H7 (cell line): ENCODE measurements at places on chromosomes 11 and 22. TPM values are rescaled to one million over a fixed set of nuclear protein-coding genes. Genes with fewer than 3 reads are reported as not detected.
A peak's percentile ranks its signal among the peaks of the same experiment; 100 is the strongest.

DNA sequence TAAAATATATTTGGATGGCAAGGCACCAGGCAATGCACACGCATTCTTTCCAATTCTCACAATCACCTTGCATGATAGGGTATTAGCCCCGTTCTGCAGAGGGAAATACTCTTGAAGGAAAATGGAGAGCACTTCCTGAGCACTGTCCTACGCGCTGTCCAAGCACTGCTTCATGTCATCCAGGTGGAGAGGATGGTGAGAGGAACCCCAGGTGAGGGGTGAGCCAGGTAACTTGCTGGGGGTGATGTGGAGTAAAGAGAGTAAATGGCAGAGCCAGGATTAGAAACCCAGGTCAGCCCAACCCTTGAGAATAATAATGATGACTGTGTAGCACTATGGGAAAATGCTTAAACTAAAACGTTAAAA is 711 bp upstream of the PACSIN2 start:
- DNase-seq = no peak

- DNase-seq = no peak
Observed at GRCh38 chr11:120589376-120589775, 77.8 kb downstream of the GRIK4 start.

- DNase-seq = no peak
Observed at GRCh38 chr22:46849101-46849500, 86.7 kb downstream of the TBC1D22A start.

DNA sequence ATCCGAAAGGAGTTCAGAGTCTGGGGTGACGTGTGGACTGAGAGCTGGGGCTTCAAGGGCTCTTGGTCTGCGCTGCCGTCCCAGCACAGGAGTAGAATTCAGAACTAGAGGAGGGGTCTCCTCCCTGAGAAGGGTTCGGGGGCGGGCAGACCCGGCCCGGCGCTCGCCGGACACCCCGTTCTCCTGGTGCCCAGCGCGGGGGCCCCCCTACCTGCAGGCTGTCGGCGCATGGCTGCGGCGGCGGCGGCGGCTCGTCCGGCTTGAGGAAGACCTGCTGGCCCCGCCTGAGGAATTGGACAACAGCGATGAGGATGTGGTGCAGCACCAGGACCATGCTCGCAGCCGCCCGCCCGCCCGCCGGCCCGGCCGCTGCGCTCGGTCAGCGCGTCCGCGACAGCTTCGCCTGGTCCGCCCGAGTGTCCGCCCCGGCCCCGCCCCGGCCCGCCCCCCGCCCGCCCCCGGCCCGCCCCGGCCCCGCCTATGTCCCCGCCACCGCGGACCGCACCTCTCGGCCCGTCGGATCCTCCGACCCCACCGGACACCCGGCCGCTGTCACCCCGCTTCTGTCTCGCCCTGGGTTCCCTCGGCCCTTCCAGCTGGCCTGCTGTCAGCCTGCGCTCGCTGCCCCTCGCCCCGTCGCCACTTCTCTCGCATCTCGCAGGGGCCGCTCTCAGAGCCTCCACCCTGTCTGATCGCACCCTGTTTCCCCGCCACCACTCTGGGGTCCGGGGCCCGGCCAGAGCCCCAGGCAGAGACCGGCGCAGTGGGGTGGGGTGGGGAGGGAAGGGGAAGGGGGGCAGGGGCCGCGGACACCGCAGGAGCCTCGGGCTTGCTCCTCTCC is 32.0 kb downstream of the PDE2A start:
- peak; percentile 95 for DNase-seq

- peak; percentile 64 for DNase-seq
Observed at GRCh38 chr22:39967996-39968972, 8.1 kb downstream of the TMA7B start.

- no peak for DNase-seq
Observed at GRCh38 chr11:34302046-34302921, 55.5 kb downstream of the ABTB2 start.

- no peak for DNase-seq
Observed at GRCh38 chr22:37028692-37029674, 9.4 kb downstream of the MPST start.

DNA sequence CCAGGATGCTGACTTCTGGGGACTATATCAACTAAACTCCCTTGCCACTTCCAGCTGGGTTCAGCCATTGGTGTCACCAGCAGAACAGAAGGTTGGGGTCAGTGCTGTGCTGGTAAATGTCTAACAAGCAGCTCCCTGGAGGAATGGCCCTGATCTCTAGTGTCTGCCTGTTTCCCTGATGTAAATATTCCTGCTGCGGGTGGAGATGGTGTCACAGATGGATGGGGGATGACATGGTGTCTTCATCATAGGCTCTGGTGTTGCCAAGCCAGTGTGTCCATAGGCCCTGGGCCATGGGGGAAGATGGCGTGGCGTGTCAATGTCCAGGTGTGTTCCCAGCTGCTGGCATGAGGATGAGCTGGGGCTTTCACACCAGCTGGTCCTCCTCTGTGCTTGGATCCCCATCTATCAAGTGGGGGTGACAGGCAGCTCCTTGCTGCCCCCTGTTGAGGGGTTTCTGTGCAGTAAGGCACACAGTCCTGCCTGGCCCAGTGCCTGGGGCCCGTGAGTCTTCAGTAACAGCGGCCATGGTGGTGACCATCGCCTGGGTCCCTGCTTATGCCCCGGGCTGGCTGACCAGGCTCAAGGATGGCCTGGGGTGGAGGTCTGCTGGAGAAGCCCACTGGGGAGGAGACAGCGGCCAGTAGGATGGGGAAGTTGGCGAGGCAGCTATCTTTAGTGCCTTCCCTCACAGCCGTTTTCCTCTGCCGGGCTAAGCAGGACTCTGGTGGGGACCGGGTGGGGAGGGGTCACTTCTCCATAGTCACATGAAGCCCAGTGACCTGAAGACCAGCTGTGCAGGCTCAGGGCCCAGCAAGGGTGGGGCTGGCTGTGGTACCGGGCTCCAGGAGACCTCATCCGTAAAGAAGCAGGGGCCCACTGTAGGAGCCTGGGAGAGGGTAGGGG is 12.7 kb downstream of the RPL3 start:
- peak; percentile 88 for DNase-seq

- DNase-seq = no peak
Observed at GRCh38 chr11:46020084-46020599, 97.7 kb downstream of the LARGE2 start.

GRCh38 chr22:36829370-36830002 is 12.7 kb upstream of the PVALB start:
- no peak for DNase-seq

HIRA gene
- 28.8 and 31.4 TPM in 2 replicates for total RNA-seq

NPTXR gene
- total RNA-seq = 3.6 and 3.7 TPM in 2 replicates

PICALM gene
- total RNA-seq = 59.5 and 69.1 TPM in 2 replicates
